Suppressor macrophage treated with lipopolysaccharide for 4 hours (primary cell): ENCODE measurements at places on chromosomes 1 and 21.

DNA sequence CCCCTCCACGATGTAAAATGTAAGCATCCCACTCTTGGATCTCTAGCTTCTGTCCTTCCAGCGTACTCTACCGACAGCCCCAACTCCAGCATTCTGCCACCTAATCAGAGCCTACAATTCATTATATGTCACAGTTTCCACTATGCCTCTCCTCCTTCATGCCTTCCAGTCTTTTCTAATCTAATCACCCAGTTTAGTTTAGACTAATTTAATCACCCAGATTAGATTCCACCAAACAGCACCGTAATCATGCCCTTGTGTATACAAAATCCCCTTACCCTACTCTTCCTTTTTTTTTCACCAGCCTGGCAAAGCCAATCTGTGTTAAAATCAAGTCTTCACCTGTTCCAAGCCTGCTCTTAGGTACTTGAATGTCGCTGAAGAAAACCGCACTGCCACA lies 49.8 kb upstream of the KANK4 start:
- no peak for DNase-seq

DNA sequence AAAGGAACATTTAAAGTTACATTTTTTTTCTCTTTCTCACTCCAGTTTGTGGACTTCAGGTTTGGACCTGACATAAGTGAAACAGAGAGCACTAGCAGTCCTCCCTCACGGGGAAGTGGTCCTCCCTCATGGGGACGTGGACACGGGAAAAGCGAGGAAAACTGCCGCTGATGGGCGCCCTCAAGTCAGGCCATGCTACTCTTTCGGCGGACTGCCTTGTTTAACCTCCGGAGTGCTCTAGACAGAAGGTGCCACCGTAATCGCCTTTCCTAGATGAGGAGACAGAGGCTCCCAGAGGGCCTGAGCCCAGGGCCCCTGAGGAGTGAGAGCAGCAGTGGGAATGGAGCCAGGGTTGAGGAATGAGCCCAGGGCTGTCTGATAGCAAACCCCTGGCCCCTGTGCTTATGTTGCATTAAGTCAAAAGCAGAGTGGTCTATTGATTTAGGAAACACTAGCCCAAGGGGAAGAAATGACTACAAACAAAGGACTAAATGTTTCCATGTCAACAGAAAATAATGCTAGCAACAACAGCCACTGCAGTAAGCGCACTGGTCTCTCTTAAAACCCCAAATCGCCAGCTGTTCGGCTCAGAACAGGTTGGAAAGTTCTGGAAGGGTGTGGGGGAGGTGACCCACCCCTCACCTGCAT lies 84.1 kb downstream of the DMRTB1 start:
- no peak for DNase-seq

DNA sequence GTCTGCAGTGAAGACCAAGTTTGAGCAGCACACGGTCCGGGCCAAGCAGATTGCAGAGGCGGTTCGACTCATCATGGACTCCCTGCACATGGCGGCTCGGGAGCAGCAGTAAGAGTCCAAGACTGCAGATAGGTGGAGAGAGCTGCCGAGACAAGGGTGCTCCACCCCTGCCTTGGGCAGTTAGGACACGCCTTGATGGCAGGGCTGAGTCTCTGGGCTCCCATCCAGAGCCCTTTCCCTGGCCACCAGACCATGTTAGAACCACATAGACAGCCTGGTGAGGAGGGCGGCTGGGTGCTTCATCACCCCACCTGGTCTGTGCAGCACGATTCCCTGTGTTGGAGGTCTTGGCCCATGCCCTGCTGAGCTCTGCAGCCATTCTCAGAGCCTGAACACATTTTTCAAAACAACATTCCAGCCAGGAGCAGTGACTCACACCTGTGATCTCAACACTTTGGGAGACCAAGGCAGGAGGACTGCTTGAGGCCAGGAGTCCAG lies 17.3 kb upstream of the MIIP start:
- DNase-seq = no peak

DNA sequence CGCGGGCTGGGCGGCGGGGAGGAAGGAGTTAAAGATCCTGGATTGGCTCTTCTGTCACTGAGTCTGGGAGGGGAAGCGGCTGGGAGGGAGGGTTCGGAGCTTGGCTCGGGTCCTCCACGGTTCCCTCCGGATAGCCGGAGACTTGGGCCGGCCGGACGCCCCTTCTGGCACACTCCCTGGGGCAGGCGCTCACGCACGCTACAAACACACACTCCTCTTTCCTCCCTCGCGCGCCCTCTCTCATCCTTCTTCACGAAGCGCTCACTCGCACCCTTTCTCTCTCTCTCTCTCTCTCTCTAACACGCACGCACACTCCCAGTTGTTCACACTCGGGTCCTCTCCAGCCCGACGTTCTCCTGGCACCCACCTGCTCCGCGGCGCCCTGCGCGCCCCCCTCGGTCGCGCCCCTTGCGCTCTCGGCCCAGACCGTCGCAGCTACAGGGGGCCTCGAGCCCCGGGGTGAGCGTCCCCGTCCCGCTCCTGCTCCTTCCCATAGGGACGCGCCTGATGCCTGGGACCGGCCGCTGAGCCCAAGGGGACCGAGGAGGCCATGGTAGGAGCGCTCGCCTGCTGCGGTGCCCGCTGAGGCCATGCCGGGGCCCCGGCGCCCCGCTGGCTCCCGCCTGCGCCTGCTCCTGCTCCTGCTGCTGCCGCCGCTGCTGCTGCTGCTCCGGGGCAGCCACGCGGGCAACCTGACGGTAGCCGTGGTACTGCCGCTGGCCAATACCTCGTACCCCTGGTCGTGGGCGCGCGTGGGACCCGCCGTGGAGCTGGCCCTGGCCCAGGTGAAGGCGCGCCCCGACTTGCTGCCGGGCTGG lies at the start of gene NPR1:
Gene NPR1 (plus strand): TSS at position 170 of the 818 bp plus-strand sequence. CDS start 421 bp downstream, at position 591.
- DNase-seq = peak; percentile 25

GRCh38 chr1:201740670-201741111 lies 88.3 kb upstream of the IPO9 start:
- peak; percentile 65 for DNase-seq
